ENCODE measurements at places on chromosomes 6 and 20.

DNA sequence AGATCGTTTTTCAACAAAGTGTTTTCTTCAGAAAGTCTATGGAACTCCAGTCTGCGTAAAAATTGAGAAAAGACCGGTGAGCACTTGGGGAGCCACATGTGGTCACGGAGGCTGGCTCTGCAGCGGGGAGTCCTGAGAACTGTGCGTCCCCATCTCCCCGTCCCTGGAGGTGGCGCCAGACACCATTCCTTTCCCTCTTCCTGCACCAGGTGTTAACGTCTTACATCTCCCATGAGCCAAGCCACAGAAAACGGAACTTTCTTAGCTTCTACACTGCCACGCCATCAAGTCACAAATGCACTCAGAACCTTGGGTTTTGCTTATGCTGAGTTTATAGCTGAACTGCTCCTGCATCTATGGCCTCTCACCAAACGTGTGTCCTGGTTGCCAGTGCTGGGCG is 62.6 kb downstream of the GINS1 start:
- no peak for DNase-seq

DNA sequence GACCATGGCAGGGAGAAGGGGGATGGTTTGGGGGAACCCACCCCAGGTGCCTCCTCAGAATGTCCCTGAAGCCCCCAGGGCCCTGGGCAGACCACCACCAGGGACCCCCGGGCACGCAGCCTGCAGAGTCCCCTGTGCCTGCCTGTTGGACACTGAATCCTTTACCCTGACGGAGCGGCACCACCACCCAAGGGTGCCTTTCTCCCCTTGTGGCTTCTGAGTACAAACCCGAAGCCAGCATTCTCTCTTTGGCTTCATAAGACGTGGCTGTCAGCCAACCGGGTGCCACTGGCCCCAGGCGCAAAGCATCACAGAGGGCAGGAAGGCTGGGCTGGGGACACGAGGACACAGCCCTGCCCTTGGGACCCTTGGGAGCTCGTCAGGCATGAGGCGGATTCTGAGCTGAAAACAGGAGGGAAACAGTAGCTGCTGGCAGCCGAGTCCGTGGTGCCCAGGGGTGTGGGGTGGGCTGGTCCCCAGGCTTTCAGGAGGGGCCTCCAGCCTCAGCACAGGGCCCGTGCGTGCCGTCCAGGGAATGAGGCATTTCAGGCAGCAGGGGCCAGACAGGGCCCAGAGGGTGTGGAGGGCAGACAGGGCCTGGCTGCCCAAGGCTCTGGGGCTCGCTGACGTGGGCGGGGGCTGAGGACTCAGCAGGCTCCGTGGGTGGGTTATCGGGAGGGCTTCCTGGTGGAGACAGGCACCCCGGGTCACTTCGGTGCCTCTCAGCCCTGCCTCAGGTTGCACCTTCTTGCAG is 3.5 kb downstream of the COL9A3 start:
- DNase-seq = no peak

GRCh38 chr6:31794294-31794865 is 1.2 kb downstream of the VARS1 start:
- DNase-seq = no peak

GRCh38 chr6:37481711-37482605 is 17.7 kb downstream of the CCDC167 start:
- no peak for DNase-seq

GRCh38 chr6:119247504-119247903 is 102.1 kb downstream of the MAN1A1 start:
- no peak for DNase-seq

GRCh38 chr6:111423960-111424846 is 58.8 kb downstream of the REV3L start:
- no peak for DNase-seq

GRCh38 chr6:67642582-67642981 is 992.5 kb upstream of the ADGRB3 start:
- no peak for DNase-seq

- DNase-seq = no peak
Observed at GRCh38 chr6:33271117-33271467, 584 bp downstream of the VPS52 start.

- DNase-seq = peak; percentile 38
Observed at GRCh38 chr6:44041461-44042260, 85.6 kb downstream of the MRPL14 start.

GRCh38 chr6:1604158-1605003 is 5.3 kb upstream of the FOXC1 start:
- no peak for DNase-seq

GRCh38 chr6:30206152-30206551 is 7.1 kb downstream of the TRIM26 start:
- DNase-seq = no peak

DNA sequence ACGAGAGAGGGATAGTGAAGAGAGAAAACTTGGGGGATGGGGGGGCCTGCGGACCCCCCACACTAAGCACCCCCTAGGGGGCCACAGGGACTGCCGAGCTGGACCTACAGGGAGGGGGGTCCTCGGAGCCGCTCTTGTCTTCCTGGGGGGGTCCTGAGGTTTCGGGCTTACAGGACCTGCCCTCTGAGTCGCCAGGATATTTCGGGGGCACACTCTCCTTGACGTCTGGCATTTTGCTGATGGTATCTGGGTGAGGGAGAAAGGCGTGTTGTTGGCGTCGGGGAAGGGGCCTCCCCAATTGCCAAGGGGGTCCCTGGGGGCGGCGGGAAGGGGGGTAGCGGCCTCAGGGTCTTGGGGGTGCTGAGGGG is 516 bp downstream of the TCP11 start:
- DNase-seq = no peak

- DNase-seq = no peak
Observed at GRCh38 chr6:169957351-169957963, 206.0 kb downstream of the ERMARD start.

DNA sequence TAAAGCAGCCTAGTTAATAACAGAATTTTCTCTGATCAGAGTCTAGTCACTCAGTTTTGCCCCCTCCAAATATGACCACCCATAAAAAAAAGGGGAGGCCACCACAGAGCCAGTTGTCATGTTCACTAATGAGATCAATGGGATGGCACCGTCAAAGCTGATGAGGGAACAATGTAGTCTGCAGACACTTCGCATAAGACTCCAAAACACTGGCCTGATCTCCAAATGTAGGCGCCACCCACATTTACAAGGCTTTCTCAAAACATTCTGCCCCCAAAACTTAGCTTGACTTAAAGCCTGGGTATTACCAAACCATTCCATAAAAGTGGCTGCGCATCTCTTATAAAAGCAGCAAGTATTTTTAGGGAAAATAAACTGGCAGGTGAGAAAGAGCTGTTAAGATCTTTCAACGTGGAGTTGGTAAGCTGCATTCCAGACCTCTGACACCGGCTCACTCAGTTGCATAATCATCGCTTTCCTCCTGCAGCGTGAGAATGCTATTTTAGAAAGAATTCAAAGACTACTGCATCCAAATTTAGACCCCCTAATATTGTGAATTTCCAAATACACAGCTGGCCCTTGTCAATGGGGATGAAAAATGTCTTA is 59.3 kb downstream of the TBC1D7 start:
- DNase-seq = no peak

- no peak for DNase-seq
Observed at GRCh38 chr6:133806382-133807140, 82.4 kb upstream of the TCF21 start.

- DNase-seq = no peak
Observed at GRCh38 chr6:124237911-124238310, 434.2 kb downstream of the NKAIN2 start.

DNA sequence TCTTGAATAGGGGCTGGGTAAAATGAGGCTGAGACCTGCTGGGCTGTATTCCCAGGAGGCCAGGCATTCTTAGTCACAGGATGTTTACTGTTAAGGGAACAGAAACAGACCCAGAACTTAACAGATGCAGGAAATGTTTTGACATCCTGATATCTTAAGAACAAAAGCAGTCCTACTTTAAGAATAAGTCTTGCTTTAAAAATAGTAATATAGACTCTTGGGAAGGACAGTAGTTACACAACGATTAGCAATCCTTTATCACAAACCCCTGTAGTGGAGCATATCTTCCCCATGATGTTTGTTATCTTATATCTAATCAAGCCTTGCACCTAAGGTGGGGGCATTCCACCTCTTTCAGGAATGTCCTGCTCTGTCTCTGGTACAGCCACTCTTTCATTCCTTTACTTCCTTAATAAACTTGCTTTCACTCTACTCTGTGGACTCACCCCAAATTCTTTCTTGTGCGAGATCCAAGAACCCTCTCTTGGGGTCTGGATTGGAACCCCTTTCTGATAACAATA is 493.7 kb upstream of the SULF2 start:
- no peak for DNase-seq

- no peak for DNase-seq
Observed at GRCh38 chr20:56454754-56455153, 13.7 kb upstream of the RTF2 start.

- no peak for DNase-seq
Observed at GRCh38 chr6:3757241-3757641, 5.7 kb upstream of the PXDC1 start.

DNA sequence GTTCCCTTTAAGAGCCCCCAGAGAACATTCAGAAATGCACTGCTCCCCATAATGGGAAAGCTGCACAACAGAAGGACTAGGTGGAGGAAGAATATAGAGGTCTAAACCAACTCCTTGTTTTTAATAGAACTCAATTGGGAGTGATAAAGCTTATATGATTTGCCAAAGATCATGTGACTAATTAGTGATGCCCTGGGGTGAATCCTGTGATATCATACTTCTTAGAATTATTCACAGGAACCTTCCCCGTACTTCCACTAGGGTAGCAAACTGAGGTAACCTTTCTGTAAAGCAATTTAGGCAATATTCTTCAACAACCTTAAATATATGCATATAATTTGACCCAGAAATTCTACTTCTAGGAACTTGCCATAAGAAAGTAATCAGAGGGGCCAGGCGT is 84.4 kb downstream of the TFAP2A start:
- DNase-seq = no peak

- DNase-seq = no peak
Observed at GRCh38 chr6:168537540-168537884, 96.5 kb downstream of the SMOC2 start.

DNA sequence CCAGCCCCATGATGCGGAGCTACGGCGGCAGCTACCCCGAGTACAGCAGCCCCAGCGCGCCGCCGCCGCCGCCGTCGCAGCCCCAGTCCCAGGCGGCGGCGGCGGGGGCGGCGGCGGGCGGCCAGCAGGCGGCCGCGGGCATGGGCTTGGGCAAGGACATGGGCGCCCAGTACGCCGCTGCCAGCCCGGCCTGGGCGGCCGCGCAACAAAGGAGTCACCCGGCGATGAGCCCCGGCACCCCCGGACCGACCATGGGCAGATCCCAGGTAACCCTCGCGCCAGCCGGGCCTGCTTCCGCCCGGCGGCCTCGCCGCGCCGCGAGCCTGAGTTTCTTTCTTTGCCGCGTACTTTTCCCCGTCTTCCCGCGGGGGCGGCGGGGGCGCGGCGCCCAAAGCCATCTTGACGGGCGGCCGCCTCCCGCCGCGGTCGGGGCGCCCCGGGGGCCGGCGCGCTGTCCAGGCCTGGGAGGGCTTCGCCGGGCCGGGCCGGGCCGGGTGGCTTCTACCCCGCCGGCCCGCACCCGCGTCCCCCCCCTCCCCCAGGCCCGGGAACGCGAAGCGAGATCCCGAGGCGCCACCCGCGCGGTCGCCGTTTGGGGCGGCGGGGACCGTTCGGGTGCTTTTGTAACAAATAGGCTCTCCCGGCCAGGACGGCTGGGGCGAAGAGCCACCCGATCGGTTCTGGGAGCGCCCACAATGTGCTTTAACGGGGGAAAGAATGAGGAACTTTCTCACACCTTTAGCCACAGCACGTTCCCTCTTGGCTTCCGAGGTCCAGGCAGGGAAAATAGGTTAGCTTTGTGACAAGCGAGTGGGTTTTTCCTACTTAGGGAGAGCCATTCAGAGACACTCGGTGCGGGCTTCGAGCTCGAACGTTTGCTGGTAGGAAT is 2.3 kb downstream of the ARID1B start:
- no peak for DNase-seq

DNA sequence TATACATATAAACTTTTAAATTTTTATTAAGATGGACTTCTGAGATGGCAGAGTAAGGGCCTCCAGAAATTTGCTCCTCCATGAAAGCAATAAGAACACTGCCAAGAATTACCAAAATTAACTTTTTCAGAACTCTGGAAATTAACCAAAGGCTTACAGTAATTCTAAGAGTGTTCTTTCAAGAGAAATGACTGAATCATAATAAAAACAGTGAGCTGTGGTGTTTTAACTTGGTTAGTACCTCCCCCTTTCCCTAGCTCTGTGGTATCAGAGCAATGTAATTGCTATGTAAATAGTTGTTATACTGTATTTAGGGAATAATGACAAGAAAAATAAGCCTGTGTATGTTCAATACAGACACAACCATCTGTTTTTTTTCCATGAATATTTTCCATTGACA is 19.0 kb downstream of the HECA start:
- no peak for DNase-seq

GRCh38 chr20:21358737-21359136 is 38.6 kb downstream of the NKX2-4 start:
- DNase-seq = no peak

DNA sequence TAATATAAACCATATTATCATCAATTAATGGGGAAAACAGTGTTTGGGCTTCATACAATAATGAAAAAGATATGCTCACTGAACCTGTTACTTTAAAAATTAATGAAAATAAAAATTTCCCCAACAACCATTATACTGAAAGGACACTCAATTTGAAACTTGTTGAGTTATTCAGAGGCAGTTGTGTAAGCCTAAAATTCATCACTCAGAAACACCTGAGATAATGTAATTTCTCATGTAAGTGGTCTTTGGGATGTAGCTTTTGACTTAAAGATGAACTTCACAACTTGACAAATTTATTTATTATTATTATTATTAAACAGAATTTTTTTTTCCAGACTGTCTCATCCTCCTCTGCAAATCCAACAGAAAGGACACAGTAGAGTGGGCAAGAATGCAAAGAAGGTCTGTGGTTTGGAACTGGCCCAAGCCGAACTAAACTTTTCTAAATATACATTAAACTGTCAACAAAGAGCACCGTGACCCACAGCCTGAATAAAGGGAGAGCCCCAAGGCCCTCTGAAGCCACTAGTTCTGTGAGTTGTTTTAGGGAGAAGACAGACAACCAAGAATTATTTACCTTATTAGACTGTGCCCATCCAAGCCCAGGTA is 32.2 kb upstream of the HEY2 start:
- DNase-seq = no peak

GRCh38 chr6:87174078-87174579 is 18.8 kb downstream of the ZNF292 start:
- no peak for DNase-seq

DNA sequence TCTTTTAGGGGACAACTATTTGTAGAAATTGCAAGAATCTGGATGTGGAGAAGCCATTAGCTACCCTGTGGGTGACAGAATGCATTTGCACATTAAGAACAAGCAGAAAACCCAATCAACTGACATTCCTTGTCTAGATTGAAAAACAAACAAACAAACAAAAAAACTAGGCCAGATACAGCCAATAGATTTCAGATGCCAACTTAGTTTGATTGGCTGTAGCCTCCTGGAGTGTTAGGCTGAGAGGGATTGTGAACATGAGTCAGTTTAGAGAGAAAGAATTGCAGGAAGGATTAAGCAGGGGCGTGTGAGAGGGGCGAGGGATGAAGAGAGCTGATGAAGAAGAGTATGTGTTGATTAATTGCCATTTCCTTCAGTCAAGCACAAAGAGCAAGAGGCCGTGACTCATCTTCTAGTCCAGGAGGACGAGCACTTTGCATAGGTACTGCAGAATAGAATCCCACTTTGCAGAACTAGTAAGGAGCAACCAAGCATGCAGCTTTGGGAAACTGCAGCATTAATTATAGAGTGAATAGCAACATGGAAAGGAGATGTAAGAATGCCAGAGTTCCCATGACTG is 188.0 kb upstream of the RAB32 start:
- no peak for DNase-seq

- no peak for DNase-seq
Observed at GRCh38 chr20:25127761-25128537, 46.0 kb upstream of the VSX1 start.

All from GOT3 (cell line).